ENCODE measurements at places on chromosomes 11 and 22.

GRCh38 chr11:7428196-7428595, 57.1 kb upstream of the OLFML1 start:
- DNase-seq: no peak

DNA sequence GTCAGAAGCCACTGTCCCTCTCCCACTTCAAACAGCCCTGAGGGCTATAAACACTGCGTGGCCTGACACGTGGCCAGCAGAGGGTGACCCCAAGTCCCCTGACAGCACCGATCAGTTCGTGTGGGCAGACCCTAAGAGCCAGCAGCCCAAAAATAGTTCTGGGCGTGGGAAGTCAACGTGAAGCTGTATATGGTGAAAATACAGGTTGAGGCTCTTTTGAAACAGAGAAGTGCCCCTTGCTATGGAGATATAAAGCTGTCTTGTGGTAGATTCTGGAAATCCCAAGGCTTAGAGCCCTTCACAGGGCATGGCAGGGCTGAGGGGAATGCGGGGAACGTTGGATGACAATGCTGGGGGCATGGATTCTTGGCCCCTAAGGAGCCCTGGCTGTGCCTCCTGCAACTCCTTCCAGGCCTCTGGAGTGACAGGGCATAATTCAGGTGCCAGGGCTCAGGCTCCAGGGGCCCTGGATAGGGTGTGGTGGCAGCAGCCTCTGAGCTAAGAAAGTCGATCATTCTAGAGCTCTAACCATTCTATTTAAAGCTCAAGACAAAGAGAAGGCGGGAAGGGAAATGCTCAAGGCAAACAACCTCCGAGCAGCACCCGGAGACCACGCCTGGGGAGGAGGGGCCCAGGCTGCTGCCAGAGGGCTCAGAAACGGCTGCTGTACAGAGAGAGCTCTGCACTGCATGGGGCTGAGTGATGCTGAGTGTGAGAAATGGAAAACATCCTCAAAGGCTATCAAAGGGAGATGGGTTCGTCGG, 60.4 kb upstream of the CD5 start:
- DNase-seq: peak; percentile 60

DNA sequence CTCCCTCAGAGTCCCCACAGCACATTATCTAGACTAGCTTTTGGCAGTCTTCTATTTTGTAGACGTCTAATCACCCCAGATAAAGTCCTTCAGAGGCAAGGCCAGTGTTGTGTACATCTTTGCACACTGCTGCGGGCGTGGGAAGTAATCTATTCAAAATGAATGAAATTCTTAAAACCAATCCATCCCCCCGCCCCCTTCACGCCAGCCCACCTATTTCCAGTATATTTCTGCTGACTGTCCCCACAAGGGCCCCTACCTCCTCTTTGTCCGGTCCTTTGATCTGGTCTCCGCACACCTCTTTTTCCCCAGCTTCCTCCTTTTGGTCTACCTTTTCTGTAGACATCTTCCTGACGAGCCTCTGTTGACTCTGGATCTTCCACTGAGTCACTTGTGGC, 375 bp downstream of the BSCL2 start:
- no peak for DNase-seq

- no peak for DNase-seq
These were observed 32.6 kb upstream of the GNAZ start for GRCh38 chr22:23037429-23038333.

- DNase-seq: no peak
These were observed 42.4 kb downstream of the BARX2 start for GRCh38 chr11:129418039-129418438.

- DNase-seq: no peak
These were observed 144.2 kb upstream of the SYT13 start for GRCh38 chr11:45430361-45430760.

Data from stimulated activated CD8-positive, alpha-beta memory T cell treated with anti-CD3 and anti-CD28 coated beads, Interleukin-4, amount 100 ng/mL, for 24 hours (primary cell).